ENCODE measurements at places on chromosomes 16 and 17.

DNA sequence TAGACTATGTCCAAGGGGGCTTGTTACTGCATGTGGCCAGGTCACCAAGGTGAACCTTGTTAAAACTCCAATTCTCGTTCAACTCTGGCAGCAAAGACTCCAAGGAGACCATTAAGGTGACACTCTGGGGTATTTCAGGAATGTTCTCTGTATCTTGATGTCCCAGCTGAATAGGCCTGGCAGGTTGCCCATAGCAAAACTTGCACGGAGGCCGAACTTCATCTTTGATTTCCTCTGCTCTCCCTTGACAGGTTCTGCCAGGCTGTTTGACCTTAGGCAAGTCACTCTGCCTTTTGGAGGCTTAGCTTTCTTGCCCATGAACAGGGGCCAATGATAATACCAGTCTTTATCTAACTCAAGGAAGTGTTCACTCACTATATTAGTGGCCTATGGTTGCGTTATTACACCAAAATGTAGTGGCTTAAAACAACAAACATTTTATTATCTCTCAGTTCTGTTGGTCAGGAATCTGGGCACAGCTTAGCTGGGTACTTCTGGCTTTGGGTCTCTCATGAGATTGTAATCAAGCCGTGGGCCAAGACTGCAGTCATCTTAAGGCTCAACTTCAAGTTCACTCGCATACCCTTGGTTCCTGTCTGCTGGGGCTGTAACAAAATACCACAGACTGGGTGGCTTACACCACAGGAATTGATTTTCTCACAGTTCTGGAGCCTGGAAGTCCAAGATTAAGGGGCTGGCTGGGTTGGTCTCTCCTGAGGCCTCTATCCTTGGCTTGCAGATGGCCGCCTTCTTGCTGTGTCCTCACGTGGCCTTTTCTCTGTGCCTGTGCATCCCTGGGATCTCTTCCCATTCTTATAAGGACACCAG, 168.5 kb downstream of the UTP18 start:
- no peak for DNase-seq

- DNase-seq: no peak
Observed at GRCh38 chr16:47780213-47780875, 319.2 kb downstream of the PHKB start.

- no peak for DNase-seq
Observed at GRCh38 chr16:23367564-23367963, 65.5 kb downstream of the SCNN1B start.

DNA sequence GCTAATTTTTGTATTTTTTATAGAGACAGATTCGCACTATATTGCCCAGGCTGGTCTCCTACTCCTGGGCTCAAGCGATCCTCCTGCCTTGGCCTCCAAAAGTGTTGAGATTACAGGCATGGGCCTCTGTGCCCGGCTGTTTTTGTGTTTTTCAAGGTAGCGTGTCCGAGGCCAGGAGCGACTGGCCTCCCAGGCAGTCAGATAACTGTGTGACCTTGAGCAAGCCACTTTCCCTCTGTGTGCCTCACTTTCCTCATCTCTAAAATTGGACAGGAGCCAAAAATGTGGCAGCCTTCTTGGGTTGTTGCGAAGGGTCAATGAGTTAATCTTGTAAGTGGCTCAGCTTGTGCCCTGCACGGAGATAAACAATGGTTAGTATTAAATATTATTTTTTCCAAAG, 2.4 kb downstream of the ABCC1 start:
- DNase-seq: no peak

DNA sequence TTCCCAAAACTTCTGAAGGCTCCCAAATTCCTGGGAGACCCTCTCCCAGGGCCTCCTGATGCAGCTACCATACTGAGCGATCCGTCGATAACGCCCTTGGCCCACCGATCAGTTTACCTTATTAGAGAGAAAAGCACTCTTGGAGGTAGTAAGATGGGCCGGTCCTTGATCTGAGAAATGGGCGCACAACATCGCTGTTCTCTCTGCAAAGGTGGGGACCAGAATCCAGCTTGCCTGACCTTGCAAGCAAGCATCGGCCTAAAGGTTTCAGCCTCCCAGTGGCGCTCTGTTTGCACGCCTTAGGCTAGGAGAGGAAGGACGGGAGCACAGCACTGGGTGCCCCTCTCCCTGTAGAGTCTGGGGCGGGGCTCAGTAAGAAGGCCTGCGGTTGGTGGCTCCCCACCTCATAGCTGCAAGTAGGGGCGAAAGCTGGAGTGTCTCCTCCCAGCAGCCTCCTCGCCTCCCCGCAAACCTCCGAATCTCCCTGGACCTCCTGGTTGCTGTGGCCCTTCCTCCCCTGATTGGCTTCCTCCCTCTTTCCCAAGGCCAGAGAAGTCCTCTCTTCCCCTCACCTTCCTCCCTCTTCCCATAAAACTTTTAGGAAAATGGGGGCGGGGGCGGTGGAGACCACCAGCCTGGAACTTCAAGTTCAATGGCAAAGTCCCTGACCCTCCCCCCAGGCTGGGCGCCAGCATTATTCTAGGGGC, at the start of gene PRAC1:
Gene PRAC1 (minus strand): TSS at position 318 of the 707 bp plus-strand sequence. CDS start 126 bp downstream, at position 192.
- no peak for DNase-seq

GRCh38 chr17:74565126-74565525, 2.2 kb downstream of the CD300H start:
- no peak for DNase-seq

- DNase-seq: no peak
Observed at GRCh38 chr17:56521414-56522141, 71.9 kb upstream of the NOG start.

GRCh38 chr16:11976850-11977375, 379 bp downstream of the SNX29 start:
- no peak for DNase-seq

- DNase-seq: no peak
Observed at GRCh38 chr17:77409282-77410161, 268.8 kb downstream of the SEC14L1 start.

DNA sequence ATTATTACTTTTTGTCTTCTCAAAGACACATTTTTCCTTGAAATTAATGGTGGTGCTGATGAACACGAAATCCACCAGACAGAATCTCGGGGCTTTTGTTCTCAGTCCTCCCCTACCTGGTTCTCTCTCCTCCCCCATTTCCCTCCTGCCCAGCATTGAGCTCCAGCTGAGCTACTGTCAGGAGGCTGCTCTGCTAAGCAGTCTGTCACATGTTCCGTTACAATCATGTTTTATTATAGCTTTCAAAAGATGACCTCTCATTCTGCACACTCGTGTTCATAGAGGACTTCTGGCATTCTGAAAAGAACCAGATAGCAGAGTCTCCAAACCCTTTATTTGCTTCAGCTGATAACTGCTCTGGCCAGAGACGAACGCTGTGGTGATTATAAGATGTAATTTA, 732.5 kb upstream of the RBFOX1 start:
- no peak for DNase-seq

DNA sequence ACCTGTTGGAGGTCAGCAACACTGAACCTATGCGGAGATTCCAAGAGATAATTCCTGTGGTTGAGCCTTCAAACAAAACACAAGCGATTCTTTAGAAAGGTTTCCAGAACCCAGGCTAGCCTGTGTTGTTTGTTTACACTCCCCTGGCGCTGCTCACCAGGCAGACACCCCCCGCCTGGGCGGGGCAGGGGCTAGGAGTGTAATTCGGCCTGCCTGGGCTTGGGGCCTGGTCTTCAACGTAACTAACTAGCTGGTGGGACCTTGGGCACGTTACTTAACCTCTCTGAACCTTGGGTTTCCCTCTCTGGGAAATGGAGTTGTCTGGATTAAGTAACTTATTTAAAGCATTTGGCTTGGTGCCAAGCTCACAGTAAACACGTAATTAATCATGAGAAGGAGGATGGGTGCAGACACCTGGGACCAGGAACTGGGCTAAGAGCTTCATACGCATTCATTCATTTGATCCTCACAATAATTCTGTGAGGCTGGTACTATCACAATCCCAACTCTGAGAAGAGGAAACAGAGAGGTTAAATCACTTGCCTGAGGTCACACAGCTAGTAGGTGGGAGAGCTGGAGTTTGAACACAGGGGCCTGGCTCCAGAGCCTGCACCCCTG, 7.6 kb upstream of the ARHGAP27 start:
- DNase-seq: no peak

DNA sequence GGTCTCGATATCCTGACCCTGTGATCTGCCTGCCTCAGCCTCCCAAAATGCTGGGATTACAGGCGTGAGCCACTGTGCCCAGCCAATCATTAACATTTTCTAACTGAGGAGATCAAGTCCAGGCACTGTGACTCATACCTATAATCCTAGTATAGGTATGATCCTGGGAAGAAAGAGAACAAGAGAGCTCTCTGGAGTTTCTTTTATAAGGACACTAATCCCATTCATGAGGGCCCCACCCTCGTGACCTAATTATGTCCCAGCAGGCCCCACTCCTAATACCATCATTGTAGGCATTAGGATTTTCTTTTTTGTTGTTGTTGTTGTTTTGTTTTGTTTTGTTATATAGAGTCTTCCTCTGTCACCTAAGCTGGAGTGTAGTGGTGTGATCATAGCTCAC, 80.4 kb downstream of the CACNG3 start:
- DNase-seq: no peak

GRCh38 chr16:50584033-50584722, 36.0 kb downstream of the NKD1 start:
- DNase-seq: no peak

GRCh38 chr17:9409878-9410277, 165.7 kb downstream of the STX8 start:
- DNase-seq: no peak

- no peak for DNase-seq
Observed at GRCh38 chr16:57077714-57078113, 14.7 kb upstream of the CPNE2 start.

DNA sequence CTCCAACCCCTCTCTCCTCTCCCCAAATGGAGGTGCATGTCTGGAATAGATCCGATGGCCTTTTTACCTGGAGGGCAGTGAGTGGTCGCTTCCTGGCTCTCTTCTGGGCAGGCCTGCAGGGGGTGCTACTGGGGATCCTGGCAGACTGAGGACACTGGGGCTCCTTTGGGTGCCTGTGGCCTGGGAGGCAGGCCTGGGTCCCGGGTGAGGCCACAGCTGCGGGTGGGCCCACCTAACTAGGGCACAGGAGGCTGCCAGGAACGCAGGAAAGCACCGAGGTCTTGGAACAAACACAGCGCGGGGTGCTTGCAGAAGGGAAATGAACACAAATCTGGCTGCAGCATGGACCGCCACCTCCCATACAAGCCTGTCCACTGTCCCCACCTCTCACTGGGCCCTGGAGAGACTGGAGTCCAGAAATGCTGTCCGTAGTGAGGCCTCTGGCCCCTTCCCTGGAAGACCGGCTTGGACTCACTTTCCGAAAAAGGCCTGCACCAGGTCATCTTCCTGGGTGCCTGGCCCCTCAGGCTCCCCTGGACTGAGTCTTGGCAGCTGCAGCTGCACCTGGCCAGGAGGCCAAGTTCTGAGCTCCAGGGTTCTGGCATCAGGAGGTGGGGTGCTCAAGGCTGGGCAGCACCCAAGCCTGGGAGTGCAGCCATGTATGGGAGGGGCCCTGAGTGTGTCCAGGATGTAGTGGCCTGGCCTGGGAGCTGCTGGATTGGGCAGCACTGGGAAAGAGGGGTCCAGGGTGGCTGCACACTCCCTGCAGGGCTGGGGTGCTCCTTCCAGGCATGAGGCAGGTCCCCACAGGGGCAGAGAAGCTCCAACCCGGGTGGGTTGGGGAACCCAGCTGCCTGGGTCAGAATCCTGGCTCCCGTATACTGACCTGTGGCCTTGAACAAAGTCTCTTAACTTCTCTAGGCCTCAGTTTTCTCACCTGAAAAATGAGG, 195.1 kb downstream of the IRF8 start:
- DNase-seq: no peak

- no peak for DNase-seq
Observed at GRCh38 chr16:10852286-10852685, 24.7 kb upstream of the CIITA start.

GRCh38 chr17:6627019-6627418, 13.5 kb downstream of the KIAA0753 start:
- no peak for DNase-seq

GRCh38 chr17:7258731-7259554, 3.3 kb downstream of the CLDN7 start:
- DNase-seq: no peak

- DNase-seq: no peak
Observed at GRCh38 chr16:69741951-69742904, 12.5 kb downstream of the NOB1 start.

DNA sequence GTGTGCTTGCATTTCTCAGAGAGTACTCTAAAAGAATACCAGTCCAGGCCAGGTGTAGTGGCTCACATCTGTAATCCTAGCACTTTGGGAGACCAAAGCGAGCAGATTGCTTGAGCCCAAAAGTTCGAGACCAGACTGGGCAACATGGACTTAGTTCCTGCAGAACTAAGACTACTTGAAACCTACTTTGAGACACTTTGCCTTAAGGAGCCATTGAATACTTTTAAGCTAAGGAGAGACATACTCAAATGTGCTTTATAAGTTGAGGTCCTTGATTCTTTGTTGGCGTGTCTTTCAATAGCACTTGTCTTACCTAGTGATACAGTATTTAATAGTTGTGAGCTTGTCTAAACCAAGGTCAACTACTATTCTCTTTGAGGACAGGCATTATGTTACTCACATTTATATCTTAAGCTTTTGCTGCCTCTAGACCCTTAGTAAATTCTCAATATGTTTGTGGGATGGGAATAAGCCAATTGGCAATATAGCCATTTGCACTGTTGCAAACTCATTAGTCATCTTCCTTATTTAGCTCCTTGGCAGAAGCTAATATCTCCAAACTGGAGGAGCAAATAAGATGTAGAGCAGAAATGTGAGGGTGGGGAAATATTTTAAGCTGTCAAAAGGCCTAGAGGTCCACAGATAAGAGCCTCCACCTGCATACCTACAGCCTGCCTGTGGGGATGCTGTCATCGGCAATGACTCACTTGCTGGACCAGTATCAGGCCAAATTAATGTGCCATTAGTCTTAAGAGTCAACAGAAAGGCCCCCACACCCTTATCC, 16.3 kb downstream of the SCPEP1 start:
- no peak for DNase-seq

GRCh38 chr17:50349243-50349600, 3.3 kb downstream of the XYLT2 start:
- DNase-seq: no peak

DNA sequence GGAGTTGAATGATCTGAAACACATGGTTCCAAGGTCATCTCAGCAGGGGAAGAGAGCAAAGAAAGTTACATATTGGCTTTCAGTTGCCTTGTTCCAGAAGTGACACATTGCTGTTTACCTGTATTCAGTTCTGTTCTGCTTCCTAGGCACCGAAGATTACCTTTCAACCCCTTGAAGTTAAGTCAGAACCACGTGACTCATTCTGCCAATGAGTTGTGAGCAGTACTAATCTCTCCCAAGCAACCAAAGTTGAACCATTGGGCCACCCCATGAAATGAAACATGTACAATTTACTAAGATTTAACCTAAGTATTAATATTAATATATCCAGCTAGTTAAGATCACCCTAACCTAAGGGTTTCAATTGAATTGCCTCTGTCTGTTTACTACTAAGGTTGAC, 439.2 kb upstream of the MAF start:
- DNase-seq: no peak

DNA sequence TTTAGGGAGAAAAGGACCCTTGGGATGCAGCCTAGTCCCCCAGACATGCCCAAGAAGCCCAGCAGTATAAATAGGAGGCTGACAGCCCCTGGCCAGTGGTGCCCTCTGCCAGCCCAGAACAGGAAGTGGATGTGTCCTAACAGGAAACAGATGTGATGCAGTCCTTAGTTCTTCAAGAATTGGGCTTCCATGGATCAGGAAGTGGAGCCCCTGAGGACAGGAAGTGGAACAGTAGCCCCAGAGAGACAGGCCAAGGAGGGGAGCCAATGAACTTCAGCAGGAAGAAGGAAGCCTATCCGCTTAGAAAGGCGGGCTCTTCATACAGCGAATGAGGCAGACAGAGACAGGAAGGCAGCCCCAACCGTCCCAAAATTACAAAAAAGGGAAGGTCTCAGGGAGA, 7.2 kb downstream of the CTF1 start:
- DNase-seq: no peak

- DNase-seq: no peak
Observed at GRCh38 chr17:50283246-50283645, 9.0 kb downstream of the TMEM92 start.

Measured in stimulated activated CD8-positive, alpha-beta memory T cell treated with anti-CD3 and anti-CD28 coated beads, Interleukin-15, amount 100 ng/mL, for 4 hours (primary cell).